Mesenteric fat pad (tissue), 1 donor: ENCODE measurements at places on chromosomes 1 and 21. TPM values are rescaled to one million over a fixed set of nuclear protein-coding genes. Genes with fewer than 3 reads are reported as not detected.

- no peak for DNase-seq
These were observed 47.4 kb upstream of the DOCK7 start for GRCh38 chr1:62735491-62736171.

ETV3L gene
- not detected for total RNA-seq

- DNase-seq = no peak
These were observed 161.4 kb downstream of the SLC35F3 start for GRCh38 chr1:234065794-234066447.

NHLH1 gene
- total RNA-seq = 0.42 TPM

GRCh38 chr1:208149776-208150514 is 94.2 kb downstream of the PLXNA2 start:
- no peak for DNase-seq
